Memory B cell (primary cell): ENCODE measurements at places on chromosomes 2 and 18.

DNA sequence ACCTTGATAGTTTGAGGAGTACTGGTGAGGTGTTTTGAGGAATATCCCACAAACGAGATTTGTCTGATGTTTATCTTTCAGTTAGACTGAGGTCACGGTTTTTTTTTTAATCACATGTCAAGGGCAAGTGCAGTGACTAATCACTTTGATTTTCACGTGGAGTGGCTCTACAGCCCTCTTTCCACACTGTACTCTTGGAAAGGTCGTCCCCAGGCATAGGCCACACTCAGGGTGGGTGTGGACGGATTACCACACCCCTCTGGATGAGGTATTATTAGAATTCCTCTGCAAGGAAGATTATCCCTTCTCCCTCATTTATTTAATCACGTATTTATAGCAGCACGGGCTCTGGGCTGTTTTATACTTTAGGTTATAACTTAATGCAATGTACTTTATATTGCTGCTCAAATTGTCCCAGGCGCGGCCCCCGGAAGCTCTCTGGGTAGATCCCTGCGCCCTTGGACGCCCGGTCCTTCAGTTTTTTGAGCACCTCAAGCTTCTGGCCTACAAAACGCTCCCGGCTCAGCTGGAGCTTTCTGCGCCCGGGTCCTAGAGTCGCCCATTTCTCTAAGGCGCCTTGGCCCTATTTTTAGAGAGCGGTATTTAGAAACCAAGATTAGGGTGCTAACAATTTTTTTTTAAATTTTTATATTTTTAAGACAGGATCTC lies 515 bp upstream of the PLEKHB2 start:
- no peak for DNase-seq

GRCh38 chr2:201797175-201797840 lies 9.0 kb upstream of the CDK15 start:
- DNase-seq, result no peak

GRCh38 chr2:234565842-234566619 lies 69.2 kb upstream of the ARL4C start:
- DNase-seq, result no peak

- no peak for DNase-seq
Observed at GRCh38 chr2:70685771-70686171, 82.2 kb downstream of the ADD2 start.

DNA sequence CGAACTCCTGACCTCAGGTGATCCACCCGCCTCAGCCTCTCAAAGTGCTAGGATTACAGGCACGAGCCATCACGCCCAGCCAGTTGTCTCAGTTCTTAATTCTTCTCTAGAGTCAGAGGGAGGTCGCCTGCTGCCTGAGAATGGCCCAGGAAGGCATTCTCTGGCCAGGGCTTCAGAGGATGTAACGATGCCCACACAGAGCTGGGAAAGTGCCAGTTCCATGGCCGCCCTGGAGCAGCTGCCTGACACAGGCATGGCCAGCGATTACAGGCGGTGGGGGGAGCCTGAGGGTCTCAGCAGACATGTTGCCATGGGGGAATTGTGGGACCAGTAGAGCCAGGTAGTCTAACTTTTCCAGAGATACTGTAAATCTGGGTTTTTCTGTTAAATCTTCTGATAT lies 25.6 kb upstream of the DNMT3A start:
- no peak for DNase-seq

- no peak for DNase-seq
Observed at GRCh38 chr2:6314218-6314960, 551.3 kb downstream of the CMPK2 start.

- DNase-seq, result no peak
Observed at GRCh38 chr2:120826716-120827410, 91.2 kb downstream of the GLI2 start.

- no peak for DNase-seq
Observed at GRCh38 chr2:13607139-13607538, 890.4 kb downstream of the TRIB2 start.

- DNase-seq, result no peak
Observed at GRCh38 chr18:62611453-62612288, 88.8 kb downstream of the ZCCHC2 start.

GRCh38 chr18:58716060-58716756 lies 44.9 kb downstream of the MALT1 start:
- DNase-seq, result no peak

DNA sequence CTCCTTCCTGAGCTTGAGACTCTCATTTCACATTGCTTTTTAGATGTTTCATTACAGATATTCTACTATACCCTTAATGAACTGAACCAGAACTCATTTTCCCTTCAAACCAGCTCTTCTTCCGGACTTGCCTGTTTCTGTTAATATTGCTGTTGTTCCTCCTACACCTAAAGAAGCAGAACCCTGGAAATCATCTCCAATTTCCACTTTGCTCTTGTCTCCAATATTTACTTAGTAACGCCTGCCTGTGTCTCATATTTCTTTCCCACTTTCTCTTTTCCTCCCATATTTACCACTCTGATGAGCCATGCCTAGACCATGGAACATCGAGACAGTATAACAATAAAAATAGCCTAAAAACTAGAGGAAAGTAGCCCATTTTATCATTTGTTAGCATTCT lies 17.9 kb upstream of the GMCL1 start:
- no peak for DNase-seq

- no peak for DNase-seq
Observed at GRCh38 chr2:179344280-179344964, 79.8 kb upstream of the SESTD1 start.

DNA sequence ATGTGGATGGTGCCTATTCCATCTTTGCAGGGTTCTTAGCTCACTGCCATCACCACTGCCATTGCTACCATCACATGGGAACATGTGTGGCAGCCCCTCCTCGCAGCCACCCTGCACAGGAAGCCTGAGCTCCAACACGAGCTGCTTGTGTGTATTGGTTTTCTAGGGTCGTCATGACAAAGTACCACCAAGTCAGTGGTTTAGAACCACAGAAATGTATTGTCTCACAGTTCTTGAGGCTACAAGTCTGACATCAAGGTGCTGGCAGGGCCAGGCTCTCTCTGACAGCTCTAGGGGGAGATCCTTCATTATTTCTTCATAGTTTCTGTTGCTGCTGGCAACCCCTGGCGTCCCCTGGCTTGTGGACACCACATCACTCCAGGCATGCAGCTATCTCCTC lies 10.3 kb upstream of the IL1R2 start:
- DNase-seq, result no peak

- DNase-seq, result no peak
Observed at GRCh38 chr2:30269771-30270145, 38.4 kb downstream of the LBH start.

DNA sequence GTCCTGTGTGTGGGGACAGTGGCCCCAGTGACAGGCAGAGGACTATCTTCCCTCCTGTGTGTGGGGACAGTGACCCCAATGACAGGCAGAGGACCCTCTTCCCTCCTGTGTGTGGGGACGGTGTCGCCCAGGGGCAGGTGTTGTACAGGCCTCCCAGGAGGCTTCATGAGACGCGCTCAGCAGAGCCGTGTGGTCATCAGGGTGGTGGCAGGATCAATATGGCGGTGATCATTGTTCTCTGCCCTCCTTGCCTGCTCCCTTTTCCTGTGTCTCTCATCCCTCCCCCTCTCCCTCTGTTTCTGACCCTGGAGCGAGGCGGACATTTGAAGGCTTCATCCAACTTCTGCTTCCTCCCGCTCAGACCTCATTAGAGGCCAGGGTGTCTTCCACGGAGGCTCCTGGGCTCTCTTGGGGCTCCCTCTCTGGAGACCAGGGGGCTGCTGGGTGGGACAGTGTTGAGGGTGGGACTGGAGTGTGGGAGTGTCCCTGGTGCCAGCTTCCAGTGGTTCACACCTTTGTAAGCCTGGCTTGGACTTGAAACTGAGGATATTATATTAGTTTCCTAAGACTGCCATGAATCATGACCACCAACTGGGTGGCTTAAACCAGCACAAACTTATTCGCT lies 59.5 kb downstream of the ACKR3 start:
- no peak for DNase-seq

DNA sequence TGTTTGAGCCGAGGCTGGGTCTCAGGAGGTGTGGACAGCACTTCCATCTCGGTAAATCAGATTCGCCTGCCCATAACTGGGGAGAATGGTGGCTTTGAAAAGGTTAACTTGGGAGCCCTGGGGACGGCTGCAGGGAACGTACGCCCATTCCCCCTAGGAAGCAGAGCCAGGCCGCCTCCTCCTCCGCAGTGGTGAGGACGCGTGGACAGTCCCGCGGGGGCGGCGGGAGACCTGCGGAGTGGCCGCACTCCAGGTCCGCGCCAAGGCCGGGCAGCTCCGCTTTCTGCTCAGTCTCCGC lies 845 bp upstream of the MYCN start:
- no peak for DNase-seq

GRCh38 chr2:195769975-195770374 lies 112.9 kb downstream of the SLC39A10 start:
- no peak for DNase-seq

- no peak for DNase-seq
Observed at GRCh38 chr2:142803158-142803557, 74.3 kb upstream of the KYNU start.

DNA sequence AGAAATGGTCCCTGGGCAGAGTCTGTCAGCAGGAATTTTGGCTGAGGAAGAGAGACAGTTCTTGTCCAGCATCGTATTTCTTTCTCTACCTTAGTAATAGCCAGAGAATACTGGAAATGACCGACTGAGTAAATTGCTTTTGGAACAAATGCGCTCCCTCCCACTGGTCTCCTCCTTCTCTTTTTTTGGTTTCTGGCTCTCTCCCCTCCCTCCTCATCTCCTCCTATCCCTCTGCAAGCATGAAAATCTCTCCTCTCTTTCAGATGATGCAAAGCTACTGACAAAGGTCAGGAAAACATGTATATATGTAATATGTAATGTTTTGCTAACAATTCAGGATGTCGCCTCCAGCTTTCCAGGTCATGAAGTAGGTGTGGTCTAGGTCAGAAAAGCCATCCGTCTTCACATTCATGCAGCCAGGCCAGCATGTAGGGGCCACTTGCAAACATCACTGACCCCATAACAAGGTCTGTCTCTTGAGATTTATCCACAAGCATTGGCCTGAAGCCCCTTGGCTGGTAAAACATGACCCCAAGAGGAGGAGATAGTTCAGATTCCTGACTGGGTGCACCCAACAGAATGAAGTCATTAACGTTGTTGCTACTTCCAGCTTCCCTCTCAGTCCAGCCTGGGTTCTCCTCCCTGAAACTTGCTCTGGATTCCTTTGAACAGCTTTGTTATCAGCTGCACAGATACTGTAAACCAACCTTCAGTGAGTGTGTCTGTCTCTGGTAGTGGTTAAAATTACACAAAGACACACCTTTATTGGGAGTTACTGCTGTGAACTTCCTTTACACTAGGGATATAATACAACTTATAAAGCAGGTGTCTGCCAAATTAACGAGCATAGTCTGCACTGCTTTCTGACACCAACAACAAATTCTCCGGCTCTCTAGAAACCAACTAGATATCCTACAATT lies 864.4 kb upstream of the KLHL29 start:
- DNase-seq, result no peak

DNA sequence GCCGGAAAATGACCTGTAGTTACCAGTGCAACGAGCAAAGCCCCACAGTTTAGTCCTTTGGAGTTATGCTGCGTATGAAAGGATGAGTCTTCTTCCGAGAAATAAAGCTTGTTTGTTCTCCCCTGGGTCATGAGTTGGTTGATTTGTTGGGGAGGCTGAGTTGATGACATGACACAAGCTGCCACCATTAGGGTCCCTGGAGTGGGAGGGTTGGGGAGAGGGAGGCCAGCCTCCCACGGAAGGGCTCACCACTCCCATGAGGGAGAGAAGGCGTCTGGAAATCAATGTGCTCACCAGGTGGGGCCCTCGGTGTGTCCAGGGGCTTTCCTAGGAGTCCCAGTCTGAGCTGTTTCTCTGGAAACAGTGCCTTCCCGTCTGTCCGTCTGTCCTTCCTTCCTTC lies 7.4 kb upstream of the DGKD start:
- DNase-seq, result no peak

GRCh38 chr2:147558620-147559019 lies 286.2 kb upstream of the ACVR2A start:
- DNase-seq, result no peak

GRCh38 chr2:113202305-113203216 lies 28.8 kb downstream of the PSD4 start:
- no peak for DNase-seq

DNA sequence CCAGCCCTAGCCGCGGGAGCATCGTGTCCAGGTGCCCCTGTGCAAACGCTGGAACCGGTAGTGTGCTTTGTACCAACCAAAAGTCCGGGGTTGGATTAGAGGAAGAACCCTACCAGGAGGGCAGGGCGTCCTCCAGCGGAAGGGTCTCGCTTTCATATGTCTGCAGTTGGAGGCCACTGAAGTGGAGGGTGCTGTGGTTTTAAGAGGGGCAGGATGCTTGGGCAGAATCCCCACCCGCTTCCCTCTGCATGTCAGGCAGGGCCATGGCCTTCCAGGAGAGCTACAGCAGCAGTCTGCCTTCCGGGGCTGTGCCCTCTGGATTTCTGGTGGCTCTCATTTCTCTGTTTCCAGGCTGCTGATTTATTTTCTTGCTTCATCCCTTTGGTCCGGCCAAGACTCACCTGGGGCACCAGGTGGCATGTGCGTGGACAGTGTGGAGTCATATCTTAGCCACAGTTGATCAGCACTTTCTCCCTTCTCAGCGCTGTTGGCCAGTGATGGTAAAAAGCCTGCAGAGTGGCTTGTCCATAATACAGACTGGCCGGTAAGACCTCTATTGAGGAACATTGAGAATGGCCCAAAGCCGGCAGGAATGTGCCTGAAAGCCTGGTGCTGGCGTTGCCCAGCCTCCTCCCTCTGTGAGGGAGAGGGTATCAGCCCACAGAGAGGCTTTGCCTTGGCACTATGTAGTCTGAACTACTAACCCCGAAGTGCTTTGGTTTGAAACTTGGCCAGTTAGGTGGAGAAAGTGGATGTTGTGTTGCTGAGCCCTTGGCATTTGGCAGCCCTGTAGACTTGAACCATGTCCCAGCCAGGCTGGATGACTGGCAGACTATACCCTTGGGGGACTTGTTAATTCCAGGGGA lies 1.8 kb downstream of the AGAP1 start:
- no peak for DNase-seq

DNA sequence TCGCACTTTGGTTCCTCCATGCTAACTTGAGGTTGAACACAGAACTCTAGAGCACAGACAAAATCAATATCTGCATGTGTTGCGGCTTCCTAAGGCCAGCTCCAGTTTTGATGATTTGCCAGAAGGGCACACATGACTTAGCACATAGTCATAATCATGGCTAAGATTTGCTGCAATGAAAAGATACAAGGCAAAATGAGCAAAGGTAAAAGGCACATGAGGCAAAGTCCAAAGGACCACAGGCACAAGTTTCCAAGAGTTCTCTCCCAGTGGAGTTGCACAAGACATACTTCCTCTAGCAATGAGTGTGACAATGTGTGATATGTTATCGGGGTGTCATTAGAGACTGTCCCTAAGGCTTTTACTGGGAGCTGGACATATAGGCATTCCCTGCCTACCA lies 24.2 kb upstream of the CXXC1 start:
- DNase-seq, result no peak
